ENCODE measurements at places on chromosomes 13 and 19.

DNA sequence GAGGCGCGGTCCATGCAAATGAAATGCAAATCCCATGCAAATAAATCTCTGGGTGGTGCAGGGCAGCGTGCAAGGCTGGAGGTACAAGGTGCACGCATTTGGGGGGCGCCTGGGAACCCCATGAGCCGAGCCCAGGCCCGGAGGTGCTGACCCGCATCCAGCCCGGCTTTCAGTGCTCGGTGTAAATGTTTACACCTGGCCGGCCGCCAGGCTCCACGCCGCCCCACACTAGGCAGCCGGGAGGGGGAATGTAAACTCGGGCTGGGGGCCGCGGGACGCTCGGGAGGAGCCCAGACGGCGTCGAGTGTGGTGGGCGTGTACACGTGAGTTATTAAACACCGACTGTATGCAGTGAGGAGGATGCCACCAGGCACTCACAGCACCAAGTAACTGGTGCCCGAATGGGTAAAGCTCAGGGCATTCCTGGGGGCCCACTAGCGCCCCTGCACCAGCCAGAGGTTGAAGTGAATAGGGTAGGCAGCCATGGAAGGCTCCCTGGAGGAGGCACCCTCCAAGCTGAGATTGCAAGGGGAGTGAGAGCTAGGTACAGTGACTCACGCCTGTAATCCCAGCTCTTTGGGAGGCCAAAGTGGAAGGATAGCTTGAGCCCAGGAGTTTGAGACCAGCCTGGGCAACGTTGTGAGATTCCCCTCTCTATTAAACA, 17.2 kb downstream of the FUT6 start:
- DNase-seq = no peak

GRCh38 chr19:50178859-50179537, 15.9 kb upstream of the IZUMO2 start:
- DNase-seq = no peak

- no peak for DNase-seq
These were observed 67.1 kb downstream of the NUFIP1 start for GRCh38 chr13:44921931-44922758.

GRCh38 chr19:38270587-38271167, 6.3 kb downstream of the SPINT2 start:
- no peak for DNase-seq

DNA sequence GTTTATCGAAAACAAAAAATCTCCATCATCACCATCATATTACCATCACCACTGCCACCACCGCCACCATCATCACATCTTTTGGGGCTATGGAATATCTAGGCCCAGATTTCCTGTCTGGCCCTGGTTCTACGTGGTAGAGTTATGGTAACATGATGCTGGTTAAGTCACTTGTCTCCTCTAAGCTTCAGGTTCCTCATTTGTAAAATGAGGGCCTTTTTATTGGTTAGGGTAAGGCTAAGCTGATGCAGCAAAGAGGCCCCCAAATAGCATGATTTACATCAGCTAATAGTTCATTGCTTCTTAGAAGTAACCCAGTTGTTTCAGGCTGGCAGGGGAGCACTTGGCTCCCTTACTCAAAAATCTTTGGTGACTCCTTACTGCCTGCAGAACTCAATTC, 37.9 kb downstream of the PCDH8 start:
- DNase-seq = no peak

GRCh38 chr19:3285647-3286176, 61.3 kb downstream of the CELF5 start:
- DNase-seq = peak; percentile 87

DNA sequence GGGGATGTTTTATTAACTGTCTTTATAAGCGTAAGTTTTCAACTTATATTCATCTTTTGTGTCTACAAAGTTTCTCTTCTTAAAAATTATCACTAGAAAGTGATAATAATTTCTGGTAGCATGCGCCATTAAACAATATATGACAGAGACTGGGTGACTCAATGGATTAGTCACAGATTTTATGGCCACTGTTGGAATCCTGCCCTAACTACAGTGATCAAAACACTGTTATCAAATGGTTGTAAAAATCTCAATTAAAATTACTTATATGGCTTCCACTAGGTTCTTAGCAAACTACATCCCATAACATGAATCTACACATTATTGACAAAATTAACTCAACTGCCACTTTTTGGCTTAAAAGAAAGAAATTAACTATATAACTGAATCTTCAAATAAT, 350.0 kb downstream of the DACH1 start:
- no peak for DNase-seq

DNA sequence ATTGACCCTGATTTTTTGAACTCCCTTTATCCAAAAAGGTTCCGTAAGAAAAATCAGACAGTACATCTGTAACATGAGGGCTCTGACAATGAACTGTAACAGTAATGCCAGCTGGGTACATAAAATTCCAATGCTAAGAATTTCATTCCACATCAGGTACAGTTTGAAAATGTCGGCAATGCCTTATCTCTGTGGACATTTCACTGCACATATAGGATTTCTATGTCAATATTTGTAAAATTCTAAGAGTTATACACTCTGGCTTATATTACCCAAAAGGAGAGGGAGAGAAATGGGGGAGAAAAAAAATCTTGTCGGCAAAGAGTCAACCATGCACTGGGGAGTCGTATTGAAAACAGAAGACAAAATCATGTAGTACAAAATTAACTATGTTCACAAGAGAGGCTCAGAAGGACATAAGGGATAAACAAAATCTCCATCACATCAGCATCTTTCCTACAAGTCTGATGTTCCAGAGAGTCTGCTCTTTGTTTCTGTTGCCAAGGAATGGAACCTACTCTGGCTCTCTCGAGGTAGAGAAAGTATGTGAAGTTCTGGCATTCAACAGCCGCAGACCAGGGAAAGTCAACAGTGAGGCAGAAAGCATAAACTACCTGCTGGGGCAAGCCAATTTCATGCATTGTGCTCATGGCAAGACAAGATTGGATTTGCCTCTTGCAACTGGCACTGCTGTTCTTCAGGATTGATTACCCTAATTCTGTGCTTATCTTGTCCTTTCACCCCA, 72.4 kb downstream of the STARD13 start:
- no peak for DNase-seq

GRCh38 chr13:41008349-41008980, 10.7 kb downstream of the ELF1 start:
- no peak for DNase-seq

- no peak for DNase-seq
These were observed 22.3 kb downstream of the EPS15L1 start for GRCh38 chr19:16449330-16449961.

DNA sequence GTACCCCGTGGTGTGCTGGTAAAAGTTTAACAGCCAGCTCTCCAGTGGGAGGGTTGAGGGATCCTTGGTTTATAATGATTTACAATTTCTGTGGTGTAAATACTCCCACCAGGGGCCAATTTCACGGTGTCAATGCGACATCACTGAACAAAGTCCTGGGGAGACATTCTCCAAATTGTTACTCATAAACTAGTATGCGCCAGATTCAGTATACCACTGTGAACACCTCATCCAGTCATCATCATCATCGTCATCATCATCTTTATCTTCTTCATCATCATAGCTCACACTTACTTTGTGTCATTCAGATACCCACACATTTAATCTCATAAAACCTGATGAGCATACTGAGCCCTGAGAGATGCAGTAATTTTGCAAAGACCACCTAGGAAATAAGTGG, 17.2 kb upstream of the TNFSF14 start:
- no peak for DNase-seq

DNA sequence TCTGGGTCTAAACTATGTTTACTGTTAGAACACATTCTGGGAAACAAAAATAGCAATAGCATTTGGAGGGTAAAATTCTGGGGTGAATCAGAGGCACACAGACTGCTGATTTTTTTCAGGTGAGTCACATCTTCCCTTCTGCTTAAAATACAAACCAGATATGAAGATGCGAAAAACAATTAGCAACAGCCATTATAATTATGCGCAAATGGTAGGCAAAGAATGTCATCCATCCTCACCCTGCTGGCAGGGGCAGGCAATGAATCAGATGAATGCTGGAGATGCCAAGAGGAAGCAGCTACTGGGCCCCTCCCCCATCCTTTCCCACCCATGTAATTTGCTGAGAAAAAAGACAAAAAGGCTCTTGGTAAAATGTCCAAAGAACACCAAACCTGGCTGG, 282.9 kb downstream of the KLF5 start:
- no peak for DNase-seq

DNA sequence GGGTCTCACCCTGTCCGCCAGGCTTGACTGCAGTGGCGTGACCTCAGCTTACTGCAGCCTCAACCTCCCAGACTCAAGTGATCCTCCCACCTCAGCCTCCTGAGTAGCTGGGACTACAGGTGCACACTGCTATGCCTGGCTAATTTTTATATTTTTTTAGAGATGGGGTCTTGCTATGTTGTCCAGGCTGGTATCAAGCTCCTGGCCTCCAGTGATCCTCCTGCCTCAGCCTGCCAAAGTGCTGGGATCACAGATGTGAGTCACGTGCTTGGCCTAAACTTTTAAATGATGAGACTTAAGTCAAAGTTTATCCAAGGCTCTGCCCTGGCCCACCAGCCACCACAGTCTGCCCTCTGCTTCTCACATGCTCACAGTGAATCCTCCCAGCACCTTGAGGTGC, 2.2 kb downstream of the C19orf33 start:
- no peak for DNase-seq

GRCh38 chr19:2724148-2724557, 3.0 kb upstream of the DIRAS1 start:
- DNase-seq = no peak

GRCh38 chr19:19900729-19901444, at the start of gene ZNF93:
Gene ZNF93 (plus strand): TSS chr19:19900946. CDS start chr19:19901089, 143 bp downstream.
- DNase-seq = peak; percentile 91

DNA sequence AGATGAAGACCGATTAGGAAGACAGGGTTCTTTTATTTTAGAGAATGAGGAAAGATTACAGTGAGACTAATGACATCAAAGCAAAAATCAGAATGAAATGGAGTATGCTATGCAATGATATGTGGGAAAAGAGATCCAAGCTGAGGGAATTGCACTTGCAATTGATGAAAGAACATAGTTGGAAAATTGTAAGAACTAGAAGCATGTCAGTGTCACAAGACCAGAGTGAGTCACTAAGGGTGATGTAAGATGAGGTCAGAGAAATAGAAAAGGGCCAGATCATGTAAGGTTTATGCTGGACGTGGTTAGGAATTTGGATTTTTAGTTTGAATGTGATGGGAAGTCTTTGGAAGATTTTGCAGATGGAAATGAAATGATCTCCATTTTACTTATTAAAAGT, 1937.3 kb downstream of the OLFM4 start:
- no peak for DNase-seq

GRCh38 chr19:18883526-18884304, 12.2 kb downstream of the CERS1 start:
- DNase-seq = no peak

All from D341Med (cell line).